ENCODE measurements at places on chromosomes 13 and 19.

DNA sequence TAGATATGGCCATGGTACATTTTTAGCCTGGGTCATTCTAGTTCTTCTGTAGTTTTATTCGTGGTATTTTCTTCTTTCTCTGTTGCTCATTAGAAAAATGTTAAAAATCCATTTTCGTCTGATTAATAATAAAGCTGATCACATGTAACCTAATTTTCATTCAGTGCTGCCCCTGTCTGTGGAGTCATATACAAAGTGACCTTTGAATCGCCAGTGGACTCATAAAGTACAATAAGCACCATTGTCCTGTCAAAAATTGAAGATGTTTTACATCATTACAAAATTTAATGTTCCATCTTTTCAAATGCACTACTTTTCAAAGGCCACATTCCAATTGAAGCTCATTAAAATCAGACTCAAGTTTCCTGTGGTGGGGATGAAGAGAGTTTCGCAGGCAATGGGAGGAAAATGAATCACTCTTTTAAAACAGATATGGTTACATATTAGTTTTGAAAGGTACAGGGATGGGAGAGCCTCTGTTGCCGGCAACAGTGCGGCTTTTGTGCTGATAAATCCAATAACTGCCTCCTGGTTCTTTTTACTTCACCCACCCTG, 205.4 kb downstream of the ZNF536 start:
- DNase-seq: no peak

GRCh38 chr19:15195371-15196334, 5.1 kb downstream of the NOTCH3 start:
- no peak for DNase-seq

- no peak for DNase-seq
Measured at GRCh38 chr13:103437651-103438050, 371.4 kb upstream of the SLC10A2 start.

DNA sequence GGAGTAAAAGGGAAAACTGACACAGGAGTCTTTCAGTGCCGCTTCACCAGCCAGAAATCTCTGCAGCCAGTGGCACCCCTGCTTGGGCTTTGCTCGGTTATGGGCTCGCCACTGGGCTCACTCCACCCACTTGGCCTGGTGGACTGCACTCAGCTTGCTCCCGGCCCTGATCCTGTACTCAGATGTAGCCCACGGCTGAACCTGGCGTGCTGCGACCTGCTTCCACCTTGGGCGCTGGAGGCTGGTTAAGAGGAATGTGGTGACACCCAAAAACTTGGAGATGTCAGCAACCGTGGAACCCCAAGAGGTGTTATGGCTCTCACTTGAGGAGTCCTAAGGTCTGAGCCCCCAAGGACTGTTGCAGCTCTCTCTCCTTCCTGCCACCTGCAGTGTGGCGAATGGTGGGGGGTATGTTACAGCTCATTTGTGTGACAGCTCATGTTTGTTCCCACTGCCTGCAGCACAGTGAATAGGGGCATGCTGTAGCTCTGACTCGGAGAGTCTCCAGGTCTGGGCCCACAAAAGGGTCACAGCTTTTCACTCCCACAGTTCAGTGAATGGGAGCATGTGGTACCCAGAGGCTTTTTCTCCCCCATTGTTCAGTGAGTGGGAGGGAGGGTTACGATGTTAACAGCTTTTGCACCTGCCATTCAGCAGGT, 1124.5 kb upstream of the ATXN8OS start:
- DNase-seq: no peak

GRCh38 chr13:39810091-39810877, 154.8 kb downstream of the COG6 start:
- DNase-seq: no peak

DNA sequence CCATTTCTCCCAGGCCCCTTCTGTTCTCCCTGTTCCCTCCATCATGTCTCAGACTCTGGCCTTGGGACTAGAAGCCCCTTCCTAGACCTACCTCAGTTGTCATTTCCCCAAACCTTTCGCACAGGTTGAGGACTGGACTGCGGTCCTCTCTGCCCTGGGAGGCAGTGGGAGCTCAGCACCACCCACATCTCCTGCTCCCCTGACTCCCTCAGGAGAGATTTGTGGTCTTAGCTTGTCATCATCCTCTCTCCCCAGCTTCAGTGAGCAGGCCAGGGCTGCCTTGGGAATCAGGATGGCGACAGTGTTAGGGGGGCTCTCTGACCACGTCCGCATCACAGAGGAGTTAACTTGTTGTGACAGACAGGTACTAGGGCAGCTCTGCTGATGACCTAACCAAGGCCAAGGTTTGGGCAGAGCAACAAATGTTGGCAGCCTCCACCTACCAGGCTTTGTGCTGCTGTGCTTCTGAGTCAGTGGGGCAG, 25.6 kb upstream of the RNF17 start:
- no peak for DNase-seq

DNA sequence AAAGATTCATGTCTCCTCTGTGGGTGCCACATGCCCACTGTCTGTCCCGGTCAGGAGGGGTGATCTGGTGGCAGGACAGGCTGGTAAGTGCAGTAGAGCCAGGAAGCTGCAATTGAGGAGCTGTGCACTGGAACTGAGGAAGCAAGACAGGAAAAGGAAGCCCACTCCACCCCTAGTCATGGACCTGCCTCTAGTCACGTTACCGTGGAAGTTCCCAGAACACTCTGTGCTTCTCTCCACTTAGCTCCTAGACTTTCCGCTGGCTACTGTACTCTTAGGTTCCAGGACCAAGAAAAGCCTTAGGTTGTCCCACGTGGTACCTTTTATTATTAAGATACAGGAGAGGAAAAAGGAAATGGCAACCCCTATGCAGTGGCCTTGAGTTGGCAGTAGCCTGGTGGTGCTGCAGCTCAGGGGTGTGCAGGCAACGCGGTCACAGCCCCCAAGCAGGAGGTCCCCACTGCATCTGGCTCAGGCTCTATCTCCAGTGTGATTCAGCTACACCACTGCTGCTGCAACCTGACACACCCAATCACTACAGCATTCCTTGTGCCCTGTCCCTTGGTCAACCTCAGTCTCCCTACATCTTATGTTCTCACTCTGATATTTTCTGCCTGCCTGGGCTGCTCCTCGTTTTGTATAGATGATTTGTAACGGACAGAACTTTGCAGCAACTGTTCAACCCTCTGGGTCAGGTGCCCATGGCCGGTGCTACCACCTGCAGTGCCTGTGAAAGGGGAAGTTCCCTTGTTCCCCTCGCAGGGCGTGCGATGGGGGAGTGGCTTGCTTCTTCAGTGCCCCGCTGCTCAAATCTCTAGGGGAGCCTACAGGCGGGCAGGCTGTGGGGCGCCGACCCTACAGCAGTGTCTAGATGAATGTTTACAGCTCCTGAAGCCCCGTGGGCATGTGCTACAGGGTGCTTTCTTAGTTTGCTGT, 24.4 kb upstream of the GPR12 start:
- DNase-seq: no peak

- no peak for DNase-seq
Measured at GRCh38 chr13:76874479-76874878, 11.7 kb downstream of the KCTD12 start.

GRCh38 chr13:19960653-19960976, 2.1 kb downstream of the ZMYM2 start:
- DNase-seq: no peak

- DNase-seq: peak; percentile 73
Measured at GRCh38 chr19:1001538-1002166, 1.4 kb downstream of the GRIN3B start.

DNA sequence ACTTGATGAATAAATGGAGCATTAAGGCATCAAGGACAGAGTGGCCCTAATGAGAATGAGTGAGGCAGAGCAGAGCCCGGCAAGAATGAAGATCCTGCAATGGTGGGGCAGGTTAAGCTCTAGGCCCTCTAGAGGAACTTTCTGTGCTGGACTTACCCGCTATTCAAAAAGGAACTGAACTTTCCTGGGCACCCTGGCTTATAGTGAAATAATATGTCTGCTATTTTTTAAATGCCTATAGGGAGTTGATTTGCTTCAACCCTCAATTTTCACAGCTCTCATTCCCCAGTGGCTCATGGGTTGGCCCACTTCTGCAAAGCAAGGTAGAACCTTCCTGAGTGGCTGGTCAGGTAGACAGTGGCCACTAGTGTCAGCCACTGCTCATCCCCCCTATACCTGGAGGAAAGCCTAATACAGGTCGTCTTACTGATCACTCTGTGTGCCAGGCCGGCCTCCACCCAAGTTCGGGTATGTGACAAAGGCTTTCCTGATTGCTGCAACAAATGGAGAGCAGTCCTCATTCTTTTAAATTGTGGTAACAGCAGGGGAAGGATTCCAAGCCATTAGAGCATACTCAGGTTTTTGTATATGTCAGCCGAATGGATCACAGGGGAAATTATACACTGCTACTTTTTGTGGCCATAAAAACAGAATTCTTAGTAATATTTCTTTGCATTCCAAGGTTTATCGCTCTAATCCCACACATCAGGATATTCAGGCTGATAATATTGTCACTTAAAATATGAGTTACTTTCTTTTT, 103.0 kb downstream of the KL start:
- no peak for DNase-seq

DNA sequence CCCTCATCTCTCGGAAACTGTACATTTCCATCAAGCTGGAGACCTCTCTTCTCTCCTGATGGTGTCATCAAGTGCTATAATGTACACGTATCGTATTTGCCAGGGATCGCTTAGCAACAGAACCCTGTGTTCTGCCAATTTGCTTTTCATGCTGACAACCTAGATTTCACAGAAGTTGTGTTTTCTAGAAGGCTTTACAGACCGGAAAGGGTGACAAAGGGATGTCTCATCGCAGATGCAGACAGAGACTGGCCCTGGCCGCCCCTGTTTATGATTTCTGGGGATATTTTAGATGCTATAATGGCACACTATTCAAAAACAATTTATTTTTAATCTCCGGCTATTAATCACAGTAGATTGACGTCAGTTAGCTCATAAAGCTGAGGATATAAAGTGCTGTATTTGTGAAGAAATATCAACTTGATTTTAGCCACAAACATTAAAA, 291.4 kb downstream of the IRS2 start:
- no peak for DNase-seq

DNA sequence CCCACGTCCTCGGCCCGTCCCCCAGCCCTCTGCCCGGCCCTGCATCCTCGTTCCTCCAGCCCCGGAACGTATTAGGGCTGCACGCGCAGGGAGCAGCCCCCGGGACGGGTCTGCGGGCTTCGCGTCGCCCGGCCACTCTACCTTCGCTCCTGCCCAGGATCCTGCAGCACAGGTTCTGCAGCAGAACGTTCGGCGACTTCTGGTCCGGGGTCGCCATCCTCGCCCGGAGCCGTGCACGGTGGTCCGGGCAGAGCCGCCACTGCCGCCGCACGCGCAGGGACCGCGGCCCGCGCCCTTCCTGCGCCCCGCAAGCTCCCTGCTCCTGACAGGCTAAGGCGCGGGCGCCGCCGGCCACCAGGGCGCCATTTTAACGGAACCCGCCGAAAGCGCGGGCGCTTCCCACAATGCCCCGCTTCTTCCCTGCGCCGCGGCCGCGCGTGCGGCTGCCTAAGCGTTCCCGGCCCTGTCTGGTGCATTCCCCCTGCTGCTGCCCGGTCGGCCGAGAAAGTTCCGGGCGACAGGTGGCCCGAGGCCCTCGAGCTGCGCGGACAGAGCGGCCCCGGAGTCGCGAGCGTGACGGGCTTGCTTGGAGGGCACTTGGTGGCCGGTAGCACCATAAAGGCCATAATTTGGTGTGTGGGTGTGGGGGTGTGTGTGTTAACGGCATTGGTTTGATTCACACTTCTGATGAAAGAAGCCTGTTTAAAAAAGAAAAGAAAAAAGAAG, at the start of gene TUBGCP3:
Gene TUBGCP3, minus strand, starts transcription at position 390 of the 726 bp plus-strand sequence. Its CDS starts 173 bp downstream, at position 217.
- DNase-seq: peak; percentile 75

DNA sequence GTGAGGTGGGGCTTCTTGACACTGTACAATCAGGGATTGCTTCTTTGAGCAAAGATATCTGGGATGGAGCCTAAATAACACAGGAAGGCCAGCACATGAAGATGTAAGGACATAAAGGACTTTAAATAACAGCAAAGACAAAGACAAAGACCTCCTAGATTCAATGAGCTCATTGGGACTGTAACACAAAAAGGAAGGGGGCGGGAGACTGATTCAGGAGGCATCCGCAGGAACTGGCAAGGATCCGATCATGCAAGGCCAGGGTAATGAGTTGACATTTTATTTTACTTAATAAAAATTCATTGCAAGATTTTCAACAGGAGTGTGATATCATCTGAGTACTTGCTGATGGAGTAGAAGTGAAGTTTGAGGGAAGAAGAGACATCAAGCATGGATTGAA, 121.5 kb downstream of the LHFPL6 start:
- DNase-seq: no peak

- DNase-seq: no peak
Measured at GRCh38 chr19:36169084-36169760, 17.0 kb upstream of the COX7A1 start.

GRCh38 chr19:17830567-17831418, 9.5 kb upstream of the INSL3 start:
- peak; percentile 51 for DNase-seq

- DNase-seq: no peak
Measured at GRCh38 chr13:43445668-43446067, 341.1 kb downstream of the ENOX1 start.

DNA sequence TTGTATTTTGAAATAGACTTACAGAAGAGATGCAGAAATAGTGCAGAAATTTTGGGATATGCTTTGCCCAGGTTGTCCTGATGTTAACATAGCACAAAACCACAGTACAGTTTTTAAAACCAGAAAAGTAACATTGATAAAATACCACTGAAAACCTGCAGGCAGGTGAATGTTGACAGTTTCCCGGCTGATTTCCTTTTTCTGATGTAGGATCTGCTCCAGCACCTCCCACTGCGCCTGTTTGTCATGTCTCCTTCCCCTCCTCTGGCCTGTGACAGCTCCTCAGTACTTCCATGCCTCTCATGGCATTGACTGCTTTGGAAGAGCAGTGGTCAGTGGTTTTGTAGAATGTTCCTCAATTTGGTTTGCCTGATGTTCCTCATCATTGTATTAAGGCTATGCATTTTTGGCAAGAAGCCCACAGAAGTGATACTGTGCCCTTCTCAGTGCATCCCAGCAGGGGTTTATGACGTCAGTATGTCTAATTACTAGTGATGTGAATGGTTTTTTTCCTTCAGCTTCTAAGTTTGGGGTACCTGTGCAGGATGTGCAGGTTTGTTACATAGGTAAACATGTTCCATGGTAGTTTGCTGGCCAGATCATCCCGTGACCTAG, 31.0 kb downstream of the TDRD12 start:
- no peak for DNase-seq

- DNase-seq: no peak
Measured at GRCh38 chr13:74921326-74921725, 560.6 kb downstream of the TBC1D4 start.

GRCh38 chr19:19417628-19418245, 12.3 kb downstream of the GATAD2A start:
- DNase-seq: no peak

DNA sequence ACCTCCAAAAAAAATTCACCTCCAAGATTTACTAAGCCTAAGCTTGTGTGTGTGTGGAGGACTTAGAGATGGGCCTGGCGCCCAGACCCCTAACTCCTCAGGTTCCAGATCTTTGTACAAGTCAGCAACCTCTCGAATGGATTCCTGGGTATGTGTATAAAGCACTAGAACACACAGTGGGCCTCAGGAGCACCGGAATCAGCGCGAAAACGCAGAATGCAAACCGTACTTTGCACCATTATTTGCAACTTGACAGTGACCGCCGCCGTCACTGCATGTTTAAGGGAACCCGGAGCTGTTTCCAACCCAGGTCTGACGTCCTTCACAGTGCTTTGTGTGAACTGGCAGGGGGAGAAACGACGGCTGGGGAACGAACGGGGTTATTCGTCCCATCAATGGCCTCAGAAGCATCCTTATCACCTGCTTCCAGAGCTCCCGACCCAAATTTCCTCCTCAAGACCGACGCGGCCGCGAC, 688 bp downstream of the ZNF606 start:
- peak; percentile 10 for DNase-seq

Data from activated CD4-positive, alpha-beta T cell treated with anti-CD3 and anti-CD28 coated beads, Interleukin-2, amount 50 U/mL, for 1 hour (primary cell).